ENCODE measurements at places on chromosomes 5 and 9. TPM values are rescaled to one million over a fixed set of nuclear protein-coding genes. Genes with fewer than 3 reads are reported as not detected.
A peak's percentile ranks its signal among the peaks of the same experiment; 100 is the strongest.

GRCh38 chr5:138697720-138698360 is 55.4 kb upstream of the CTNNA1 start:
- no peak for DNase-seq

GRCh38 chr5:5321137-5321536 is 101.3 kb upstream of the ICE1 start:
- no peak for DNase-seq

GRCh38 chr9:30967476-30967875 is 1417.0 kb upstream of the ACO1 start:
- DNase-seq = peak; percentile 35

- no peak for DNase-seq
Measured at GRCh38 chr5:149892594-149892993, 52.0 kb downstream of the PDE6A start.

DNA sequence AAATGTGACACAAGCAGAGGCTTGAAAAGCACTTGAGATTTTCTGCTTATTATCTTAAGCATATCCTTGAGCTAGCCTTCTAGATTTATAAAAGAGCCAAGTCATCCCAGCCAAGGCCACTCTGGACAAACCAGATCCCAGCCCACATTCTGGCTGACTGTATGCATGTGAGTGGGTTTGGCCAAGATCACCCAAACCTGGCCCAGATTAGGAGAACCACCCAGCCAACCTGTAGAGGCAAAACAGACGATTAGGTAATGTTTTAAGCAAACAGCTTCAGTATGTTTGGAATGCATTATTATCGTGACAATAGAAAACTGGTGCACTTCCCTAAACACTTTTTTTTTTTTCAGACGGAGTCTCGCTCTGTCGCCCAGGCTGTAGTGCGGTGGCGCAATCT is 151.9 kb downstream of the SPATA31D1 start:
- DNase-seq = peak; percentile 10

- no peak for DNase-seq
Measured at GRCh38 chr9:24502206-24502937, 43.3 kb downstream of the IZUMO3 start.

- no peak for DNase-seq
Measured at GRCh38 chr9:16768816-16769215, 101.7 kb downstream of the BNC2 start.

ADAMTS16 gene
- total RNA-seq = not detected

DNA sequence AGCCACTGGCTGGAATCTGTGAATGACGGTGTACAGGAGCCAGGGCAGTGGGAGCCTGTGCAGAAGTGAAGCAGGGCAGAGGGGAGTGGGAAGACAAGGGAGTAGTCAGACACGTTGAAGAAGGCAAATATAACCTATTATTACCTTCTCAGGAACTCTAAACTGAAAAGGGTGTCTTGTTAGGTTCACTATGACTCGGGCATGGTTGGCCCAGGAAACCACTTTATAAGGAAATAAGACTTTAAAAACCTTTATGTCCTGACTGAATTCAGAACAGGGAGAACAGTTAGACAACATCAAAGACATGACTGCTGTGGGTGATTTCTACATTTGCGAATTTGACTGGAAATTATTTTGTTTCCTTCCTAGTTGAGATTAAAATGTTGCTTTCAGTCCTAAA is 107.5 kb downstream of the ACER2 start:
- no peak for DNase-seq

- DNase-seq = no peak
Measured at GRCh38 chr5:72451741-72452505, 55.3 kb downstream of the ZNF366 start.

SNCB gene
- not detected for total RNA-seq

PTGDS gene
- not detected for total RNA-seq

- peak; percentile 40 for DNase-seq
Measured at GRCh38 chr5:141359790-141360426, at the start of gene PCDHGB2. TSS of gene PCDHGB2 (plus strand) at chr5:141359994. CDS start at chr5:141360136, 142 bp downstream.

SLC27A4 gene
- total RNA-seq = 34.9 TPM

GRCh38 chr5:169778622-169779596 is 141.8 kb downstream of the DOCK2 start:
- no peak for DNase-seq

GRCh38 chr5:156836846-156837245 is 13.2 kb upstream of the PPP1R2B start:
- DNase-seq = no peak

GRCh38 chr9:89531766-89532165 is 33.9 kb upstream of the SEMA4D start:
- no peak for DNase-seq

- no peak for DNase-seq
Measured at GRCh38 chr9:18441261-18441660, 32.7 kb upstream of the ADAMTSL1 start.

TMEM252 gene
- total RNA-seq = 0.26 TPM

GRCh38 chr9:6443661-6444060 is 30.7 kb downstream of the UHRF2 start:
- DNase-seq = no peak

ANKRD20A1 gene
- not detected for total RNA-seq

IFNA4 gene
- not detected for total RNA-seq

All from HT-29 (cell line).